Caco-2 (cell line): ENCODE measurements at places on chromosomes 16 and 17.
A peak's percentile ranks its signal among the peaks of the same experiment; 100 is the strongest.

DNA sequence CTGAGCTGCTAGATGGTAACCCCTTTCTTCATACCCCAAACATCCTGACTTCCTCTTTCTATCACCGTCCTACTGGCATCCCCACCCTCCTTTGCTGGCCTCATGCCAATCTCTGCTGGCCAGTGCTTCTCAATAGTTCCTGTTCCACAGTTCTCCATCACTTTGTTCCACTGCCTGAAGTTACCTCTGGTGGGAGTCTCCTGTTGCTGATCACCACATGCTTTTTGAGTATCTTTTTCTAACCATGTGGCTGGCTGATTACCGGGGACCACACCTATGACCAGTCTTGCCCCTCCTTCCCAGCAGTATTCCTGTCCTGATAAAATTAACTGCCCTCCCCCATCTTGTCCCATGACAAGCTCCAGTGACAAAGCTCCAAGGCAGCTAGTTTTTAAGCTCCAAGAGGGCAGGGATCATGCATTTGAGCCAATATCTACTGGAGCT is 380.4 kb upstream of the CCL2 start:
- no peak for DNase-seq

DNA sequence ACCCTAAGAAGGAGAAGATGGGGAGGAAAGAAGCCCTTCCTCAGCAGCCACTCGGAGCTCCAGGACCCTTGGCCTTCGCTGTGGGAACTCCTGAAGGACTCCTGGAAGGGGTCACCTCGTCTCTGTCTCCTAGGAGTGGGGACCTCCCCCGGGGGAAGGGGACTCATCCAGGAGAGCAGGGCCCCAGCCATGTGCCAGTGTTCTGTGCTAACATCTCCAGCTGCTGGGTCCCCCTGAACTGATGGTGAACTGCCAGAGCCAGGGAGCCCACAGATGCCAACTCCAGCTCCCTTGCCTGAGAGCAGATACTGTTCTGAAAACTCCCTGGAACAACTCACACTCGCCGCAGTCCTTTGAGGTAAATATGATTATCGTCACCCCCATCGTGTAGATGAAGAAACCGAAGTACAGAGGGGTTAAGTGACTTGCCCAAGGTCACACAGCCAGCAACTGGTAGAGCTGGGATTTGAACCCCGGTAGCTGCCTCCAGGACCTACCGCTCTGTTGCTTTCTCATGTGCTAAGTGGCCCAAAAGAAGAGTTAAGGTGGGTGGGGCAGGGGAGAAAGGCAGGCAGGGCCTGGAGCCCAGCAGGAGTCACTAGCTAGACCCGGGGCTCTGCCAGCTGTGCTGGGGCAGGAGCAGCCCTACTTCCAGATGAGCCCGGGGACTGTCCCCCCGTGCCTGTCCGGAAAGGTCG is 10.5 kb downstream of the TIMM22 start:
- no peak for DNase-seq

GRCh38 chr17:81164371-81165245 is 699 bp upstream of the PVALEF start:
- DNase-seq, result no peak

- no peak for DNase-seq
Measured at GRCh38 chr17:76405967-76406647, 21.7 kb downstream of the SPHK1 start.

DNA sequence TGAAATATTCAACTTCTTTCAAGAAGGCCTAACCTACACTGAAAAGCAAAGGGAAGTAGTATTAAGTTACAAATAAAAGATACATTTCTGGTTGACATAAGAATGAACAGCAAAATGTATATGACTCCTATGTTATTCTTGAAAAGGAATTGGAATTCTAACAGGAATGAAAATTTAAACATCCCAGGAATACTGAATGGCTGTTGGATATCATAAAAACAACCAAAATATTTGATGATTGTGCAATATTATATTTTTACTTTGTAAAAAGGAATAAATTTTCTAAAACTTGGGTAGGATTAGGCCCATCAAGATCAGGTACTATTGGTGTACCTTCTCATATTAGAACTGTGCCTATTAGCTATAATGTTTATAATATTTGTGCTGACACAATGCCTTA is 50.0 kb downstream of the CYB5B start:
- DNase-seq, result no peak

DNA sequence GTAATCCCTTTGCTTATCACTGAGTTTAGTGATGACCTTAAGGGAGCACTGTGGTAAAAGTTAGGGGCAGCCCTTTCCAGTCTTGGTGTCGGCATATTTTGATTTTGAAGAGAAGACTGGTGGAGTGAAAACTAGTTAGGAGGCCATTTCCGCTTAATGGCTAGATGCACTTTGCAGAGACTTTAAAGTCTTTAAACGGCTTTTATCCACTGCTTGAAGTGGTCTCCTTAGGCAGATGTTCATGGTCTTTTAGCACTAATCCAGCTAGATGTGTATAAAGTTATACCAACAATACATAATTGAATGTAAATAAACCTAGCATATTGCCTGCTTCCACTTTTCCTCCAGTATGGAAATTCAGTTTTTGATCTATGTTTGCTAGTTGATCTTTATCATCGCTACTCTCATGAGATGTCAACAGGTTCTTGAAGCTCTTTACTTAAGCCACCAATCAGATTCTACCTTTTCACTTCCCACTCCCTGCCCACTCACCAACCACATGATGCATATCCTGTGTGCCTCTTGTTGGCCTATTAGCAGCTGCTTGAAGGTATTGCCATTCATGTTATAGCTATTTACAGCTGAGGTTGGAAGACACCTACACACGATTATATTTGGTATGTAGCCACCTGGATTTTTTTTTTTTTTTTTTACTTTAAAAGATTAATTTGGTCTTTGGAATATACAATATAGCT is 132.0 kb downstream of the NLK start:
- no peak for DNase-seq

DNA sequence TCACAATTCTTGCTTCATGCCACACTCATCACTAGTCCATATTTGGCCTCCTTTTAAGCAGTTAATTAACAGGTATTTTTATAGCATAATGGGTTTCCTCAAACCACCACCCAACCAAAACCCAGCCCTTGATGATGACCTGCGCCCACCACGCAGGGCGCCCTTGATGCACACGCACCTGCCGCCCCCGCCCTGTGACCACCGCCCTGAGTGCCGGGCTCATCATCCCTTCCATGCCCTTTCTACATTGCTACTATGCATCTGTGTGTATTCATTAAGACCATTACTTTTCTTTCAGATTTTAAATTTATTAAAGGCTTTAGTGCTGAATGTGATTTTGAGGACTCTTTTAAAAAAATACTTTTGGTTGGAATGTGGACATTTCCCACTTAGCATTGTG is 204.8 kb upstream of the CHMP6 start:
- no peak for DNase-seq

GRCh38 chr17:50035945-50036344 is 20.0 kb upstream of the ITGA3 start:
- DNase-seq, result no peak

- DNase-seq, result no peak
Measured at GRCh38 chr17:75808905-75809621, 24.5 kb downstream of the UNK start.

GRCh38 chr17:80007939-80008338 is 27.7 kb downstream of the TBC1D16 start:
- DNase-seq, result no peak

DNA sequence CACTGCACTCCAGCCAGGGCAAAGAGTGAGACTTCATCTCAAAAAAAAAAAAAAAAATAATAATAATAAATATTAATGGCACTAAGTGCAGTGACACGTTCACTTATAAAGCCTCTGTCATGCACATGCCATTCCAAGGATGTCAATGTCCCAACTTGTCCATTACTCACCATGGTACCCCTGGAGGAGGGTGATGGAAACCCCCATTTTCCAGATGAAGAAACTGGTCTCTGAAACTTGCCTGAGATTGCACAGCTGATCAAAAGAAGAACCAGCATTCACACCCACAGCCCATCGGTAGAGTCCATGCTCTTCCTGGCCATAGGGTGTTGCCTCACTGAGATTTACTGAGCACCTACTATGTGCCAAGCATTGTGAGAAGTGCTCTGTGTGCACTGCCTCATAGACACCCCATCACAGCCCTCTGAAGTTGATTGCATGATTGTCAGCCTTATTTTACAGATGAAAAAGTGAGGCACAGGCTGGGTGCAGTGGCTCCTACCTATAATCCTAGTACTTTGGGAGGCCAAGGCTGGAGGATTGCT is 123.7 kb downstream of the ABCC1 start:
- DNase-seq, result no peak

- no peak for DNase-seq
Measured at GRCh38 chr16:8956265-8957062, 7.2 kb downstream of the USP7 start.

DNA sequence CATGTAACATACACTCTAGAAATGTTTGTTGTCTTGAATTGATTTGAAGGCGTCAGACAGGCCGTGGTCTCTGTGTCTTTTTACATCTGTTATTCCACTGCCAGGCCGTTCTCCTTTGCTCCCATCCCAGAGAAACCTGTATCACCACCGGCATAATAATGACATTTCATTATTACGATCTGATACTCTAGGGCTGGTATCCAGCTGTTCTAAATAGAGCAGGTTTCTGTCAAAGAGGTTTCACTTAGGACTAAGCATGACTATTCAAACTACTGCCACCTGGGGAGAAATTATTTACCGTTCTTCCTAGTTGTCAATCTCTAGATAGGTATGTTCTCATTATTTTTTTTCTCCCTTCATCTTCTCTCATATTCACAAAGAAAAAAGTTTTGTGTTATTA is 1016.2 kb upstream of the EEF2KMT start:
- DNase-seq, result no peak

DNA sequence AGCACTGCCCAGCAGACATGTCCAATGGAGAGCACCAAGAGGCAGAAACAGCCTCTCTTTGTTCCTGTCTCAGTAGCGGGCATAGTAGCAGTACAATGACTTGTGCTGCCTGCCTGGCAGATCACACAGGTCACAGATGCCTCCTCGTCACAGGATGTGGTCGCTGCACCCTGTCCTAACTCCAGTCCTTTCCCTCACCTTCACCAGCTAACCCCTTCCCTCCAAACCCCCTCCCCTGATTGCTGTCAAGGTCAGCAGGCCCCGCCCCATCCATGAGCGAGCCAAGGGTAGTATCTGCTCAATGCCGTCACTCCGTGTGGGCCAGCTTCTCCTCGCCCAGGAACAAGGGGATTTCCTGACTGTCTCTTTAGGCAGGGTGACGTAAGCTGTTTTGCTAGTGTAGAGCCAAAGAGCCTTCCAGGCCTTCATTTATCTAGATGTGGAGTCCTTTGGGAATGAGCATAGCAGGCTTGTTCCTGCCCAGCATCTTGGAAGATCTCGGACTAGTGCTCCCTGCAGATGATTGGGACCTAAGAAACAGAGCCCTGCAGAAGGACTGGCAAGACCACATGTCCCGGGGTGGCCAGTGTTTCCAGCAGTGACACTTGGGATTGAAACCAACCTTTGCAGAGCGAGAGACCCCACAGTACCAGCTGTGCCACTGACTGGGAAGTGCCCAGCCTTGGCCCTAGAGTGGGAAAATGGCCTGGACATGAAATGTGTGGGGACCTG is 75.9 kb upstream of the TNRC6C start:
- DNase-seq, result no peak

GRCh38 chr17:41777574-41778188 is 8.8 kb downstream of the JUP start:
- no peak for DNase-seq

GRCh38 chr16:19939553-19939952 is 54.9 kb upstream of the GPRC5B start:
- no peak for DNase-seq

GRCh38 chr16:30553393-30553899 is 4.7 kb downstream of the ZNF764 start:
- no peak for DNase-seq

GRCh38 chr17:16415031-16415924 is at the start of gene TRPV2:
Gene TRPV2 (plus strand): TSS chr17:16415571. CDS start chr17:16417669, 2,098 bp downstream.
- peak; percentile 62 for DNase-seq

DNA sequence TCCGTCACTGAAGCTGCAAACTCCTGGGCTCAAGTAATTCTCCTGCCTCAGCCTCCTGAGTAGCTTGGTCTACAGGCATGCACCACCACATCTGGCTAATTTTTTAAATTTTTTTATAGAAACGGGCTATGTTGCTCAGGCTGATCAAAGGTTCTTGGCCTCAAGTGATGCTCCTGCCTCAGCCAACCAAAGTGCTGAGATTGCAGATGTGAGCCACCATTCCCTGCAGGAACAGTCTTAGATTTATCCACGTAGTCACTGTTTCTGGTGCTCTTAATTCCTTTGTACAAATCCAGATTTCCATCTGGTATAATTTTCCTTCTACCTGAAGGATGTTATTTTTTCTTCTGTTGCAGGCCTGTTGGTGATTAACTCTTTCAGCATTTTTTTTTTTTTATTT is 13.0 kb downstream of the SLC26A11 start:
- no peak for DNase-seq

GRCh38 chr17:15452746-15453145 is 14.7 kb downstream of the CDRT4 start:
- no peak for DNase-seq

DNA sequence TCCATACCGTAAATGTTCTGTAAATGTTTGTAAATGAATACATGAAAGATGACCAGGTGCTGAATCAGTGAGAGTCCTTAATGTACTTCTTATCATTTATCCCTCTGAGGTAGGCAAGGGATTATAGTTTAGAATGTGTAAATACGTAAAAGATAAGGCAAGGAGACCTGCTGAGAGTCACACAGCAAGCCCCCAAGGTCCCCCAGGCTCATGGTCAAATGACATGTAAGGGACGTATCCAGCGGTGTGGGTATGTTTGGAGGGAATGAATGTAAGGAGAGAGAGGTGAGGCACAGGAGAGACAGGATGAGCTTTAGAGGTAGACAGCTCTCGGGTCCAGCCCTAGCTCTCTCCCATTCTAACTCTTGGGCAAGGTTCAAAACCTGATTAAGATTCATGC is 341.8 kb downstream of the WWOX start:
- peak; percentile 49 for DNase-seq

DNA sequence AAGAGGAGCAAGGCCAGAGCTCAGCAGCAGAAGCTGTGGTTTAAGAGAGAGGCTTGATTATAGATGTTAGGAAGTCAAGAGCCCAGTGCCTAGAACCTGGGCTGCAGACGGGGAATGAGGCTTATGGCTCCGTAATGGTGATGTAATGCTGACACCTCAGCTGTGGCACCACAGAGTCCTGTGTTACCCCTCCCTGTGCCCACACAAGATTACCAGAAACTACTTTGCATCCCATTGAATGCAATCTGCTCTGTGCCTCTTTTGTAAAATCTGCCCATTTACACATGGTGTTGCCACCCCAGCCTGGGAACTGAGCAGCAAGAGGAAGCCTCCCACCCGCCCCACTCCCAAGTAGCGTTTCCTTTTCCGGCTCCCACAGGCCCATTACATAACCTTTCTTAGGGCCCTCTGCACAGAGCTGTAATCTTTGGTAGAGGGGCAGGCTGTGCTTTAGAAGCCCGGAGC is 57.0 kb downstream of the PITPNC1 start:
- DNase-seq, result no peak

GRCh38 chr16:15925631-15926030 is 23.8 kb upstream of the ABCC1 start:
- DNase-seq, result no peak
